ENCODE measurements at places on chromosomes 7 and 10.

GRCh38 chr10:8288600-8288999 is 234.1 kb downstream of the GATA3 start:
- DNase-seq = no peak

DNA sequence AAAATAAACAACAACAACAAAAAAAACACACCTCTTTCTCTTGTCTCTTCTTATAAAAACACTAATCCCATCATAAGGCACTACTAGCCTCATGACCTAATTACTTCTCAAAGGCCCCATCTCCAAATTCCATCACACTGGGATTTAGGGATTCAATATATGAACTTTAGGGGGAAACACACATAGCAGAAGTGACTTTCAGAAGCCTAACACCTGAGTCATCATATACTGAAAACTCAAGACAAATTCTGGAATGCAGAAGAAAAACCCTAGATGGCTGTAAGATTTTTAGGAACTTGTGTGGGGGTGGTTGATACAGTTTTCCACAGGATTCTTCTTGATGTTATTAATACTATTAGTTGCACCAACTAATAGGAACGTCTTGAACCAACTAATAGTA is 33.7 kb upstream of the CSTF2T start:
- DNase-seq = no peak

- no peak for DNase-seq
Measured at GRCh38 chr7:105988276-105988675, 25.2 kb downstream of the CDHR3 start.

DNA sequence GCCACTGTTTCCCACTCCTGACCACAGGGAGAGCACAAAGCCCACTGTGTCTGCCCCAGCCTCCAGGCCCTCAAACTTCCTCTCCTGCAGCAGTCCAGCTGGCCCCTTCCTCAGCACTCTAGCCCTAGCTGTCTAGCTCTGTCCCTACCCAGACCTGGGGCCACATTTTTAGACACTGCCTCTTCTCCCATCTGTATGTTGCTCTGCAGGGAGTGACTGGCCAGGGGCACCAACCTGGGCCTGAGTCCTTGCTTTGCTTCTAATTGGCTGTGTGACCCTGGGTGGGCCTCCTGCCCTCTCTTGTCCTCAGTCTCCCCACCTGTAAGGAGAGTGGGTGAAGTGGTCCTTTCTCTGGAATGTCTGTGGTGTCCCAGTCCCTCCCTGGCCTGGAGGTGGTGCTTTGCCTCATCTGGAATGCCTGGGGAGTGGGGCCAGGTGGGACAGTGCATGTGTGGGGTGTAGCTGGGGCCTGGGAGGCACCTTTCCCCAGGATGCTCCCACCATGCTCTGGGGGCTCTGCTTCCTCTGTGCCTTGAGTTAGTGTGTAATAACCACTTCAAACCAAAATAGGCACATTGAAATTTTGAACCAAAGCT is 25.1 kb downstream of the AQP1 start:
- DNase-seq = no peak

DNA sequence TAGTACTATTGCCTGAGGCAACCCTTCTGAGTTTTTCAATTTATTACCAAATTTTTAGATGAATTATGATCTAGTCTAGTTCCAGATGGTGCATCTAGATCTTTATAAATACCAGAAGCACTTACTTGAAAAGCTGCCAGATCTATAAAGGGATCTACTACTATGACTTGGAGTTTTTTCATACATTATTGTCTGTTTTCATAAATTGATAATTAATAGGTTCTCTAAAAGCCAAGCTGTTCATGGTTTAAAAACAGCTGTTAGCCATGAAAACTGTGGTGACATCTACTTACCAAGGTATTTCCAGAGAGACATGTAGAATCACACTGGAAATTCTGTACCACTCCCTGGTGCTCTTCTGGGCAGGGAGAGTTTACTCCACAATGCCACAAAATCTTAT is 786.5 kb upstream of the C7orf33 start:
- DNase-seq = no peak

Data from activated CD8-positive, alpha-beta memory T cell treated with anti-CD3 and anti-CD28 coated beads, Interleukin-2, amount 50 U/mL, for 4 hours (primary cell).